ENCODE measurements at places on chromosomes 7 and 10.
A peak's percentile ranks its signal among the peaks of the same experiment; 100 is the strongest.

DNA sequence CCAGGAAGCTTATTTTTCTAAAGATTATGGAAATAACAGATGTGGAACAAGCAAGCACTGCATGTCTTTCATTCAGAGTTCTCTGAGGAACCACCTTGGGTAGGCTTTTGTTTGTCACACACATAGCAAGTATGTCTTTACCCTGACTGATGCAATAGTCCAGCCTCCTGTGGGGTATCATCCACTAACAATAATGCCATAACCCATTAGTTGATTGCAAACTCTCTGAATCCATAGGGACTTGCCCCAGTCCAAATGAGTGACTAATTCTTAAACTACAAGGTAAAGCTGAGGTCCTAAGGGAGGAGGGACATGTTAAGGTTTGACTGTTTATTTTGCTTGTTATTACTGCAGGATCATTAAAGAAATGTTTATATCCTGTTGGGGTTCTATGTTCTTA, 151.4 kb upstream of the PRPS1L1 start:
- no peak for DNase-seq

- DNase-seq, result no peak
These were observed 188.3 kb downstream of the DGKB start for GRCh38 chr7:14714161-14714728.

GRCh38 chr7:30074422-30075030, 46.3 kb downstream of the PLEKHA8 start:
- no peak for DNase-seq

- no peak for DNase-seq
These were observed 46.5 kb downstream of the MCU start for GRCh38 chr10:72738486-72738885.

- no peak for DNase-seq
These were observed 533.6 kb downstream of the GRID1 start for GRCh38 chr10:85832988-85833387.

GRCh38 chr10:92750791-92751533, 61.2 kb downstream of the HHEX start:
- no peak for DNase-seq

GRCh38 chr10:125343118-125343925, 183.0 kb upstream of the CTBP2 start:
- DNase-seq, result peak; percentile 11

DNA sequence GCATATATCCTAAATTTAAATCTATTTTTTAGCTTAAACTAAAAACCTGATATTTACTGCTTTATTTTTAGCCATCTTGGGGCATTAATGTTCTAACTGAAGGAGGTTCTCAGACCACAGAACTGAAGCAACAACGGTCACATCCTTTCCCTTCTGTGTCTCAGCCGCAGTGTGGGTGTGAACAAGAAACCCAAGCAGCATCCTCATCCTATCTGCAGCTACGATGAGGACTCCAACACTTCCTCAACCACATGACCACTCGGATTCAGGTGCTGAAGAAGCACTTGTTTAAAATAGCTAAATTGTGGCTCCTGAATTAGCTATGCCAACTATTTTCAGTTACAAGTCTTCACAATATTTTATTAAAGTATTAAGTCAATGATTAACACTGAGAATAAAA, 5.3 kb downstream of the ESYT2 start:
- DNase-seq, result peak; percentile 84
